ENCODE measurements at places on chromosomes 16 and 17. TPM values are rescaled to one million over a fixed set of nuclear protein-coding genes. Genes with fewer than 3 reads are reported as not detected.

- peak; percentile 87 for DNase-seq
These were observed at the start of gene TNK1 for GRCh38 chr17:7380855-7381683. TSS of gene TNK1 (plus strand) at chr17:7381089. CDS start at chr17:7382927, 1,838 bp downstream.

GRCh38 chr16:87491522-87492290 lies 1.1 kb downstream of the ZCCHC14 start:
- DNase-seq = peak; percentile 56

- DNase-seq = no peak
These were observed 268.8 kb downstream of the SNX29 start for GRCh38 chr16:12245088-12245920.

GRCh38 chr17:67629971-67630320 lies 87.8 kb upstream of the NOL11 start:
- no peak for DNase-seq

GRCh38 chr17:83183145-83183948 lies 103.9 kb downstream of the METRNL start:
- no peak for DNase-seq

- no peak for DNase-seq
These were observed 173.2 kb downstream of the LGALS9B start for GRCh38 chr17:20294120-20294519.

DNA sequence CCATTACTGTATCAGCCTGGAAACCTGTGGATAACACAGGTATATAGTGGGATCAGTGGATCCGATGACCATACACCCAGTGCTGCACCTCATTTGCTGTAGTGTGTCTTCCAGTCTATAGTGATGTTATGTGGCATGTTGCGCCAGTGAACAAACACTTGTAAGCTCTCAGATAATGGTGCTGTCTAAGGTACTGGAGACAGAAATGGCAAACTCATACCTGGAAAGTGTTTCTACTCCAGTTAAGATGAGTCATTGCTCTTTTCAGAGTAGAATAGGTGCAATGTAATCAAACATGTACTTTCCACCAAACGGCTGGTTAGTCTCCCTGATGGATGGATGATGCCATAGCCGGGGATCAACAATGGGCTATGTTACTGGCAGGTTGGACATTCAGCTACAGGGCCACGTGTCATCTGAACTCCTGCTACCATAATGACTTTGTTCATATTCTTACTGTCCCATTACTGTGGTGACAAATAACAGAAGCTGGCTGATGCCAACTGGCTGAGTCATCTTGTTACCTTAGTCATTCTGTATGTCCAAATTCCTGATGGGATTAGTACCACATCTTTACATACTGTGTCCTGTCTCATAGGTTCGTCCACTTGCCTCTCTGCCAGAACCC lies 6.3 kb downstream of the CCL11 start:
- no peak for DNase-seq

GRCh38 chr16:19837331-19837980 lies 47.2 kb downstream of the GPRC5B start:
- no peak for DNase-seq

GRCh38 chr17:19946921-19947320 lies 30.7 kb downstream of the AKAP10 start:
- no peak for DNase-seq

DNA sequence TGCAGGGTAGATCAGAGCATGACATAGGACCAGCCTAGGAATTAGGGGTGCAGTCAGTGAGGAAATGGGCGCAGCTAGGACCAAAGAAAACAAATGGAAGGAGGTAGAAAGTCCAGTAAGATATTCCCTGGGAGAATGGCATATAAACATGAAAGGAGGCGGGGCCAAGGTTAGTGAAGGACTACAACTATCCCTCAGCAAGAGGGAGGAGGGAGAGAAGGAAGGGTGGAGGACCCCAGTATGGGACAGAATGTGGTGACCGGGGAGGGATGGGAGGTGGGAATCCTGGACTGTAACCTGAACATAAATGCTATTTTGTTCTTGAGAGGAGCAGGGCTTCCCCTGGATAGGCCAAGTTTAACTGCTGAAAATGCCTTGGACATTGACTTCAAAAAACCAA lies 22.8 kb downstream of the ITGB3 start:
- no peak for DNase-seq

DNA sequence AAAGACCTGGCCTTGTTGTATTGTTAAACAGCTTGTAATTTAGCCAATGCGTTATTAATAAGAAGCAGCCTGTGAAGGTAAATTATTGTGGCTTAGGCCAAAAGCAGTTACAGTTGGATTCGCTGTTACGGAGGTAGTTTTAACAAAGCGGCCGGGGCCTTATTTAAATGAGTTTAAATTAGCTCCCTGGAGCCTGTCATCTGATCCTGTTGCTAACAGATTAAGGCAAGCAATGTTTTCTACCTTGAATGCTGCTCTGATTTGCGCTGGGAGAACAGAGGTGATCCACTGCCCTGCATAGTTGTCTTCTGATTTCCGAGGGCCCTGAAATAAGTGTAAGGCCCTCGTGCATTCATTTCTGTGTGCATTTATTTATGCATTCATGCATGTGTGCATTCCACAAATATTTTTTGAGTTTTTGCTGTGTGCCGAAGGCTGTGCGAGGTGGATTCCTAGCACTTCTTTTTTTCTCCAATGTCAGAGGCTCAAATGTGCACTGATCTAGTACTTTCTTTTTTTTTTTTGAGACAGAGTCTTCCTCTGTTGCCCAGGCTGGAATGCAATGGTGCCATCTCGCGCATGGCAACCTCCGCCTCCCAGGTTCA lies 10.9 kb downstream of the SEC14L5 start:
- DNase-seq = no peak

- peak; percentile 67 for DNase-seq
These were observed 141.1 kb downstream of the CCDC182 start for GRCh38 chr17:57603978-57604377.

DNA sequence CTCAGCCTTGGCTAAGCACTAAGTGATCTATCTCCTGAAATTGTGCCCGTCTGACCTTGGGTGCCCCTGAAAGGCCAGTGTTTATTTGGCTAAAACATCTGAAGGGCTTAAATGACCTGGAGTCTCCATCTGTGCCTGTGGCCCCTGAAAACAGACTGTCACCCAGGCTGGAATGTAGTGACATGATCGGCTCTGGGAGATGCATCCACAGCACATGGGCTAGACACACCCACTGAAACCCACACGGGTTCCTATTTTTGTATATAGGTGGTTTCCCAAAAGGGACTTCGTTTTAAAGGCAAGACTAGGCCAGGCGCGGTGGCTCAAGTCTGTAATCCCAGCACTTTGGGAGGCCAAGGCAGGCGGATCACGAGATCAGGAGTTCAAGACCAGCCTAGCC lies 13.5 kb downstream of the CEP295NL start:
- no peak for DNase-seq

DNA sequence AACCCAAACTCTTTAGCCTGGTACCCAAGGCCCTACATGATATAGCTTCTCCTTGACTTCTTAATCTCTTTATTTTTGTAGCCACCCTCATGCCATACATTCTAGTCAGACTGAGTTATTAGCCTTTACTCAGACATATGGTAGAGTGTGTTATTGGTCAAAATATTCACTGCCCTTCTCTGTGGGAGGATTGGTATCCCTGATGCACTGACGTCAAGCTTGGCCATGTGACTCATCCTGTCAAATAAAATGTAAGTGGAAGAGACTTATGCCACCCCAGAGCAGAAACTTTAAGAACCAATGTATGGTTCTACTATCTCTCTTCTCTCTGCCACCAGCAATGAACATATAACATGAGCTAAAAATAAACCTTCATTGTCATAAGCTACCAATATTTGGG lies 12.2 kb upstream of the BEAN1 start:
- DNase-seq = no peak

GRCh38 chr17:73357981-73358380 lies 46.2 kb upstream of the CDC42EP4 start:
- DNase-seq = no peak

DNA sequence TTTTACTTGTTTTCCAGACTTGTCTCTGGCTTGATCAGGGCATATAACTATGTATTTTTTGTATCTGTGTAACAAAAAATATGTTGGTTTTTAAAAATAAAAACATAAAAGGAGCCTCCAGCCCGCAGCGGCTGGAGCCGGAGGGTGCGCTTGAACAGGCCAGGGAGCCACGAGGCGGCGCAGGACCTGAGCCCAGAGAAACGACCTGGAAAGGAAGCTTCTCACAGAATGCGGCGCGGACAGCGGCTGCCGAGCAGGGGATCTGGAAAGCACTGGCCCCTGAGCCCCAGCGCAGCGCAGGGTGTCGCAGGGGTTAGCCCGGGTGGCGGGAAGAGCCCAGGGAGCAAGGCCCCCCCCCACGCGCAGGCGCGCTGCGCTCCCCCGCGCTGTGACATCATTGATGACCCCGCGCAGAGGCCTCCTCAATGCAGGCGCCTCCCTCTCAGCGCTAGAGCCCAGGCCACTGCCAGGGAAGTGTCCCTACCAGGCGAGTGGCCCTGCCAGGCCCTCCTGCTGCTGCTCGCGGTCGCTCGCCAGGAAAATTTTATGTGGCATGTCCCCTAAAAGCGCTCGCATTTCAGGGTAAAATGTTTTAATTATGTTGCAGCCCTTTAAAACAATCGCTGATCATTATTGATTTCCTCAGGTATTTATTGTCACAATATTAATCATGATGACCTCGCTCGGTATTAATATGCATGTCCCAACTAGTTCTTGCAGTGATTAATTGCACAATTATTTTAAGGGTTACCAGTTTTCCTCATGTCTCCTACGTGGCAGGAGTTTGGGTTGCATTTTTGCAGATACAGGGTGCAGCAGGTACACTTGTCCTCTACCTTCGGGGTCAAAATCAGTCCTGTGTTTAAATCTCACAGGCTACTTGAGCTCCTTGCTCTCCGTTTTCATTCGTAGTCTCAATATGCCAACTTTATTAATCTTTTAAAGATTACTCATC lies 134.2 kb downstream of the USP22 start:
- DNase-seq = peak; percentile 94

GRCh38 chr17:78759203-78759968 lies 22.7 kb downstream of the CYTH1 start:
- peak; percentile 77 for DNase-seq

DNA sequence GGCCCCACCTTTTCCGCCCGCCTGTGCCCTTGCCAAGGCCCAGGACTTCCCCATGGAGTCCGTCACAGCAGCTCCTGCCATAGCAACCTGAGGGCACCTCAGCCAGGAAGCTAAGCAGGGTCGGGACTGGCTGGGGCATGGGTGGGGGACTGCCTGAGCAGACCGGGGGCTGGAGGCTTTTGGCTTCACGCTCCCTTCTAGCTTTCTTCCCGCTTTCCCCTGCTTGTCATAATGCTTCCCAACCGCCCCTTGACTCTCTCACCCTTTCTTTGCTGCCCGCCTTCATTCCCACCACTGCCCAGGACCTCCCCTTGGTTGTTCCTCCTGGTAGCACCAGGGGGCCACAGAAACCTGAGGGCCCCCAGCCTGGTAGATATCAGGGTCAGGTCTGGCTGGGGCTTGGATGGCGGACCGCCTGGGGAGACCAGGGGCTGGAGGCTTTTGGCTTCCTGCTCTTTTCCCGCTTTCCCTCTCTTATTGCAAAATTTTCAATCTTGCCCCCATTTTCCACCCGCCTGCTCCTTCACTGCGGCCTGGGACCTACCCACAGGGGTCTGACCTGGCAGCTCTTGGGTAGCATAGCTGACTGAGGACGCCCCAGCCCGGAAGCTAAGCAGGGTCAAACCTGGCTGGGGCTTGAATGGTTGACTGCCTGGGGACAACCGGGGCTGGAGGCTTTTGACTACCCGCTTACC lies 2287.7 kb downstream of the TP53TG3F start:
- DNase-seq = no peak

DNA sequence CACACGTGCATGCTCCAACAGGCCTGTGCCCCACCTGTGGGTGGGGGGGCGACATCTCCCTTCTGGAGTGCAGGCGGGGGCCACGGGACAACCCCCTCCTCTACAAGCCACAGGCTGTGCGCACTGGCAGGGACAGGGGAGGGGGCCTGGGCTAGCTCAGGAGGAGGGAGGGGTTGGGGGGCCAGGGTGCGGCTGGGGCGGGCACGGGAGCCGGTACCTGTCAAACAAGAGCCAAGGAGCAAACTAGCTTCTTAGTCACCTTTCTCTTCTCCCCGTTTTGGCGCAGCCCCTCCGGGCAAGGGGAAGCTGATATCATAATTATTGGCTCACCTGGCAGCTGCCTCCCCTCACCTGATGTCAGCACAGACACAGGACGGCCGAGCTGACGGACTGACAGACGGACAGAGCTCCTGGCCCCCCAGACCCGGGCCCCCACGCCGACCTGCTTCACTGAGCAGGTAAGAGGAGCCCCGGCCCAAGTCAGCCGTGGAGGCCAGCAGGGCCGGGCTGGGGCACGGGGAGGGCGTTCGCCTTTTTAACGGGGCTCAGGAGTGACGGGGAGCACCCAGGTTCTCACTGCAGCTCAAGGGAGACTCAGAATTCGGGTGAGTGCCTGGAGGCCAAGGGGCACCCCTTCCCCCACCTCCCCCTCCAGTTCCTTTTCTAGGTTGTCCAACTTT lies at the start of gene FOXN1:
Gene FOXN1, plus strand, starts transcription at position 363 of the 680 bp plus-strand sequence. CDS start 17,622 bp downstream, outside the sequence.
- no peak for DNase-seq

DNA sequence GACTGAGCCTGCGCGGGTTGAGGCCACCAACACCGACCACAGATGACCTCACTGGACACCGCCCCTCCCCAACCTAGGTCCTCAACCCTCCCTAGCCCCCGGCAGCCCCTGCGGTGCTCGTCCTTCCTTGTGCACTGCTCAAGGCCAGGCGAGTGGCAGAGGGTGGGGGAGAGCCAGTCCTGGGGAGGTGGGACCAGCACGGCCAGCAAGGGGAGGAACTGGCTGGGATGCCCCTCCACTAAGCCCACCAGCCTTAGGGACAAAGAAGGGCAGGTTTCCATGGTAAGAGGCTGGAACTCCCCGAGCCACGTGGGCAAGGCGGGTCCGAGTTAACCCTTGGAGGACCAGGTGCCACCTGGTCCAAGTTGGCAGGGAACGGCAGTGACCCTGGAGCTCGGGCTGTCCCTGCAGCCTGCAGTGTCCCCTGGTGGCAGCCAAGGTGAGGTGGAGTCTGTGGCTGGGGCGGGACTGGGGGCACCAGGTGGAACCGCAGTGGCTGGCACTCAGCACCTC lies 9.2 kb downstream of the FSCN2 start:
- peak; percentile 85 for DNase-seq

DNA sequence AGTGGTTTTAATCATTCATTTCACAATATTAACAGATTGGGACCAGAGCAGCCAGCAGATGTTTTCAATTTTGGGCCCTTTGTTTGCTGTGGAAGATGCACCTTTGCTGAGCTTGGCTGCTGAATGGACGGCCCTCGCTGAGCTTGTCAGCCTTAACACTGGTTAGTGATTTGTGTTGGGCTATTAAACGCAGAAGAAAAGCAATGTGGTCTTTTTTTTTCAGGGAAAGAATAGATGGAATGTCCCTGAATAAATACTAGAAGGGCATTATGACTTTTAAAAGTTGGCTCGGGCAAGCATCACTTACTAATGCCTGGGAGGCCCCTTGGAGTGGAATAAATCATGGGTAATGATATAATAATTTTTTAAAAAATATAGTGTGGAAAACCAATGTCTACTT lies 297.0 kb downstream of the MAP2K6 start:
- DNase-seq = no peak

ABCC11 gene
- not detected for total RNA-seq

MOSMO gene
- 13.2 TPM for total RNA-seq

RILP gene
- 21.0 TPM for total RNA-seq

PRR11 gene
- total RNA-seq = not detected

USP36 gene
- total RNA-seq = 28.5 TPM

APRT gene
- total RNA-seq = 95.9 TPM

CALB2 gene
- 3.1 TPM for total RNA-seq
